ENCODE measurements at places on chromosomes 3 and 15. TPM values are rescaled to one million over a fixed set of nuclear protein-coding genes. Genes with fewer than 3 reads are reported as not detected.

Gene SLC2A2
- not detected for total RNA-seq

Gene LYZL4
- not detected for total RNA-seq

Gene TJP1
- total RNA-seq = 66.1 TPM

Gene TRIM42
- total RNA-seq = not detected

Gene GOLGA6L10
- total RNA-seq = 0.69 TPM

Gene UBAP1L
- total RNA-seq = 1.1 TPM

Gene CCR8
- not detected for total RNA-seq

Data from A549 treated with CORT108297 at 1 μM for 4 hours (cell line).